Thyroid gland (tissue), 4 donors: ENCODE measurements at places on chromosomes 2 and 18. TPM values are rescaled to one million over a fixed set of nuclear protein-coding genes. Genes with fewer than 3 reads are reported as not detected.

DNA sequence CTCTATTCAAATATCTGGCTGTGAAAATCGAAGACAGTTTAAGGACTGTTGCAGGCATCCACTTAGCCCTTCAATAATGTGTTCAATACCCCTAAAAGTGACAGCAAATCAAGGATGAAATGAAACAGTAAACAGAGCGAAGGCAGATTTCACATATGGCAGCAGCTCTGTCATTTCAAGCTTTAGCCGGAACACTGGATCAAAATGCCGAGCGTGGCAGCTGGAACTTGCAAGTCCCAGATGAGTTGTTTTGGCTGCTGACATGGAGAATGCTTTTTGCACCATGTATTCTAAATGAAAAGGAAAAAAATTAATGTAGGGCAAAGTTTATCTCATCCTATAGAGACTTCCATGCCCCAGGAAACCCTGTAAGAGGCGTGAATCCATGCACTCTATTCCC, 18.0 kb downstream of the LRRC30 start:
- H3K4me1 ChIP-seq = peaks cover 3% of the 10 kb centered on the region
- DNase-seq = no peak
- no peak overlapping the region for H3K4me3 ChIP-seq
- H3K36me3 ChIP-seq = no peaks in the 10 kb centered on the region

DNA sequence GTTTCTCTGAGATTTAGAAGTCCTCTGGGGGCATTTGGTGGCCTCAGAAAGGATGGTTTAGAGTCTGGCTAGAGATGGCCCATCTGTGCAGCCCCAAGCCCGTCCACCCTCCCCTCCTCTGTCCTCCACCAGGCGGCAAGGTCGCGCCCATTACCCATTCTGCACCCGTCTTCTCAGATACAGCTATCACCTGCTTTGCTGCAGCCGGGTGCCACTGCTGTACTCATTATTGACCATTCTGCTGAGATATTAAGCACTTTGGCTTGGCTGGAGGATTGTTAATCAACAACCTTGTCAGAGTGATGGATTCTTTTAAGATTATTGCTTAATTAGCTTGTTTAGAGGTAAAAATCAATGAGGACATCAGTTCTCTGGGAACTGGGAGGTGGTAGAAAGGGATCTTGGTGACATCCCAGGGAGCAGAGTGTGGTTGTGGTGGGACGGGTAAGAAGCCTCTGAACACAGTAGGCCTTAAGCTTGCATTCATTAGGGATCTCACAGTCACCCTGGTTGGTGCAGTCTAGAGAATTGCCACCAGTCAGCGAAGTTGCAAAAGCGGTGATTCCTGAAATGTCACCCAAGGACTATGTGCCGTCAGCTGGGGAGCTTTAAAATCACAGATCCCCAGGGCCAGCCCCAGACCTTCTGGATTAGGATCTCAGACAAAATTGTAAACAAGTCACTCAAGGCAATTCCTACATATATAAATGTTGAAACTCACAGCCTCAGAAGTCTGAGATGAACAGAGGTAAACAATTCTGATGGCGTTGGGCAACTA, 90.9 kb downstream of the CAPN13 start:
- no peaks in the 10 kb centered on the region for H3K27me3 ChIP-seq
- no peak overlapping the region for H3K4me3 ChIP-seq
- H3K27ac ChIP-seq = no peak overlapping the region
- no peaks in the 10 kb centered on the region for H3K36me3 ChIP-seq

- peak; percentile 48 for DNase-seq
- H3K36me3 ChIP-seq = no peaks in the 10 kb centered on the region
- no peaks in the 10 kb centered on the region for H3K27me3 ChIP-seq
Measured at GRCh38 chr2:130391872-130392670, 36.2 kb downstream of the PTPN18 start.

GRCh38 chr18:80176334-80177073, 67.4 kb downstream of the ADNP2 start:
- peak overlapping the region; percentile 46 for H3K27ac ChIP-seq
- H3K4me1 ChIP-seq = peaks cover 33% of the 10 kb centered on the region
- H3K36me3 ChIP-seq = no peaks in the 10 kb centered on the region
- no peak overlapping the region for H3K4me3 ChIP-seq
- peak; percentile 51 for DNase-seq

- no peaks in the 10 kb centered on the region for H3K4me1 ChIP-seq
- no peaks in the 10 kb centered on the region for H3K27me3 ChIP-seq
- DNase-seq = no peak
- H3K27ac ChIP-seq = no peak overlapping the region
- H3K36me3 ChIP-seq = no peaks in the 10 kb centered on the region
Measured at GRCh38 chr2:82508702-82509101, 1950.4 kb downstream of the SUCLG1 start.

GRCh38 chr2:215654148-215654819, 218.4 kb upstream of the FN1 start:
- no peak overlapping the region for H3K4me3 ChIP-seq
- no peak for DNase-seq
- H3K4me1 ChIP-seq = peaks cover 18% of the 10 kb centered on the region
- no peaks in the 10 kb centered on the region for H3K27me3 ChIP-seq
- no peaks in the 10 kb centered on the region for H3K36me3 ChIP-seq
- no peak overlapping the region for H3K27ac ChIP-seq

Gene ADI1
- total RNA-seq = 54.3 TPM
